IPS DF 19.7 (cell line): ENCODE measurements at places on chromosomes 4 and X.

- no peak for DNase-seq
These were observed 8.9 kb downstream of the FAT4 start for GRCh38 chr4:125323654-125324053.

DNA sequence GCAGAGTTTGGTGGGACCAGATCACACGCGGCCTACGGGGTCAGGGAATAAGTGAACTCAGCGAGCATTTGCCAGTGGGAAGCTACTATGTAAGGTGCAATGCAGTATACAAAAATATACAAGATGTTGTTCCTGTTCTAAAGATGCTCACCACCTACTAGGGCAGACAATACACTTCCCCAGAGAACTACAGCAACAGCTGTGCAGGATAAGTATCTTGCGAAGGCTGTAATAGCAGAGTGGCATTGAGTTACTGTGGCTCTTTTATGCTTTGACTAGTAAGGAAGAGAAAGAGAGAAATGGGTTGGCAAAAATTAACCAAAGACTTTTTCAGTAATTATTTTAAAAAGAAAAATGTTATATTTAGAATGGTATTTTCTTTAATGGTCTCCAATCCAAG is 61.2 kb downstream of the CDS1 start:
- DNase-seq, result no peak

GRCh38 chr4:85302756-85303155 is 172.2 kb upstream of the ARHGAP24 start:
- no peak for DNase-seq

DNA sequence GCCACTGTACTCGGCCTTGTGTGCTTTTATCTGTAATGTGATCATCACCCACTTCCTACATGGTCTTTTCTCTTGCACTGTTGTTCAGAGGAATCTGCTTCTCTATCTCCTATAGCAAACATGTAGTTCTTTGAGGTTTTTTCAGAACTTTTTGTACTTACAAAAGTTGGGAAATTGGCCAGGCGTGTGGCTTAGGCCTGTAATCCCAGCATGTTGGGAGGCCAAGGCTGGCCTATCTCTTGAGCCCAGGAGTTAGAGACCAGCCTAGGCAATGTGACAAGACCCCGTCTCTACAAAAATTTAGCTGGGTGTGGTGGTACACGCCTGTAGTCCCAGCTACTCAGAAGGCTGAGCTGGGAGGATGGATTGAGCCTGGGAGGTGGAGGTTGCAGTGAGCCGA is 30.4 kb downstream of the TAF1 start:
- DNase-seq, result no peak

DNA sequence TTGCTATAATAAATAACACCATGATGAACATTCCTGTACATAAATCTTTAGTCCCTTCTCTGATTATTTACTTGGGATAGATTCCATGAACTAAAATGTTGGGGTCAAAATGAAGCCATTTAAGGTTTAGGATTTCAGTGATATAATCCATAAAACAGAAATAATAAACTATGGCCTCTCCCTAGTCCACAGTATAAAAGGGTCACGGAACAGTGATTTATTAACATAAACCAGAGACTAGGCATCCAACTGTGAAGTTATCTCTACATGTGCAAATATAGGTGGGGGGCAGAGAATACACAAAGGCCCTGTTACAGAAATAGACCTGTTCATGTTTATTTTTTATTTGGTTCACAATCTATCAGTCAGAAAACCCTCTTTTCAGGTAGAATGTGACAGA is 499.1 kb upstream of the SLIT2 start:
- no peak for DNase-seq

GRCh38 chr4:39357002-39357401 is 9.2 kb downstream of the RFC1 start:
- DNase-seq, result no peak

DNA sequence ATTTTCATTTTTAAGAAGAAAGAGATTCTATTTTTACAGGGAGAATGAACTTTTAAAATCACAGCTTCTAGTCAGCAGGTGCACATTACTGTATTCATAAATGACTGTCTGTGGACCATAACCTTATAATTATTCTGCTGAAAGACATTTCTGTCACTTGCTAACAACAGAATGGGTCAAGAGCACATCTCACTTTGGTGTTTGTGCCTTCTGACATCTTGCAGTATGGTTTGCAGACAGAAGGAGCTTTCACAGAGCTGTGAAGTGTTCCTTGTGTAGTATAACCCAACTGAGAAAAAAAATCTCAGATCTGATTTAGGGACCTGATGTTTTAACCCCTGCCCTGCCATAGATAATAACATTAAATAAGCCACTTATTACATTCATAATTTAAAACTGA is 131.4 kb upstream of the CTSO start:
- no peak for DNase-seq

GRCh38 chr4:95129821-95130311 is 372.1 kb downstream of the BMPR1B start:
- DNase-seq, result no peak

- DNase-seq, result no peak
These were observed at the start of gene NEUROG2 for GRCh38 chr4:112516066-112516470. Gene NEUROG2, minus strand, starts transcription at chr4:112516180. Its CDS starts 705 bp downstream, at chr4:112515475.

- DNase-seq, result no peak
These were observed 237.9 kb upstream of the PSAPL1 start for GRCh38 chr4:7672601-7673000.

DNA sequence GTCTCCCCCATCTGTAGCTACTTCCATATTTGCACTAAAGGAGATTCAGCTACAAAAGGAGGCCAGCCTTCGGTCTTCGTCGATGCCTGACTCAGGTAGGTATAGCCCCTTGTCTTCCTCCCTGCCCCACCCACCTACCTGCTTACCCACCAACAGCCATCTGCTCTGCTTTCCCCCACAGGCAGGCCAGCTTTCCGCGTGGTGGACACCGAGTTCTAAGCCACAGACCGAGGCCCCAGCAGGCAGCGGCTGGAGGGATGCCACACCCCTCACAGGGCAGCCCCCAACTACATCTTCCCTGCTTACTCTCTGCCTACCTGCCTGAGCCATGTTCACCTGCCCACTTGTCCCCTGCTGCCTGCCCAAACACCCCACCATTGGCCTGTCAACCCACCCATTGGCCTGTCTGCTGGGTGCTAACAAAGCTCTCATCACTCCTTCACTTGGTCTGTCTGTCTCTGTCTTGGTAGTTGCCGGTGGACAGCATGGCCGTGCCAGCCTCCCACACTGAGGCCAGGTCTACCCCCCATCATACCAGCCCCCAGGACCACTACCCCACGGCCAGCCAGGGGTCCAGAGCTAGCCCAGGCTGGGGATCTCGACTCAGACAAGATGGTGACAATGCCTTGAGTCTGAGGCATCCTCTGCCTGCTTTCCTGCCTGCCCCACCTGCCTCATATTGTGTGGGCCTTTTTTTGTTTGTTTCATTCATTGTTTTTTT is 4.1 kb upstream of the USP11 start:
- DNase-seq, result no peak

DNA sequence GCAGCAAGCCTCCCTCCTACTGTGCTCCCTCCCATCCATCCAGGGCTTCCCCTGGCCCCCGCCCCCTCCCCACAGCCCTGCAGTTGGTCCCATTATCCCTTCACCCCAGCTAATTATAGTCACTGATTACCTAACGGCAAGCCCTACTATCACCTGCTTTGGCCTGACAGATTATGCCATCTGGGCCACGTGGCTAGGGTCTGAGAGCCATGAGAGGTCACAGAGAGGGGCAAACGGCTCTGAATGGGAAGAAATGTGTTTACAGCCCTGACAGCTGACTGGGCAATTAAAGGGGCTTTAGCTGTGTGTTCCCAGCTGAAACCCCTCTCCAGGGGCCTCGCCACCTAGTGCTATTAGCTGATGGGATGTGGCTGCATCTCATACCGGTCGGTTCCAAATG is 134.4 kb upstream of the CPEB2 start:
- no peak for DNase-seq

DNA sequence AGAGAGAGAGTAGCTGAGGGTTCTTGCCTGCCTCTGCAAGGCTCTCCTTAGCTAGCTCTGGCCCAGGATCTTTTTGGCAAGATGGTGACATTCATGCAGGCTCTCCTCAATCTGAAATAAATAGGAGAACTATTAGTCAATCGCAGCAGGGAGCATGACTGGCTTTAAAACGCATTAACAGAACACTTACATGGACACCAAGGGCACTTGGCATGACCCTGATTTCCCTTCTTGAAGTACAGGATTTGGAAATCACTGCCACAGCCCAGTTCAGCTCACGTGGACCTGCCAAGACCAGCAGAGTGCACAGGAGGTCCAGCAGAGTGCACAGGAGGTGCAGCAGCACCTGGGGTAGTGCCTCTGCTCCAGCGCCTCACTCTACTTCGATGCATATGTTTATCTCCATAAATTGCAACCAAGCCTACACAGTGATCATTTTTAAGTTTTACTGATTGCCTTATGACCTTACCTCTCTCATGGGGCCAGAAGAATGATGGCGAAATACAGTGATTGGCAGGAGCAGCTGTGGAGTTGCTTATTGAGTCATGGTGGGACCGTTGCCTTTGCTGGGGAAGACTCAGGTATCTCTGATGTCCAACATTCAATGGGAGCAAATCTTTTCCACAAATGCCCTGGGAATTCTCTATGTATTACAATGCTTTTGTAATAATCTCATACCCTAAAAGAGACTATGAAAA is 122.4 kb downstream of the SYNPO2 start:
- no peak for DNase-seq

DNA sequence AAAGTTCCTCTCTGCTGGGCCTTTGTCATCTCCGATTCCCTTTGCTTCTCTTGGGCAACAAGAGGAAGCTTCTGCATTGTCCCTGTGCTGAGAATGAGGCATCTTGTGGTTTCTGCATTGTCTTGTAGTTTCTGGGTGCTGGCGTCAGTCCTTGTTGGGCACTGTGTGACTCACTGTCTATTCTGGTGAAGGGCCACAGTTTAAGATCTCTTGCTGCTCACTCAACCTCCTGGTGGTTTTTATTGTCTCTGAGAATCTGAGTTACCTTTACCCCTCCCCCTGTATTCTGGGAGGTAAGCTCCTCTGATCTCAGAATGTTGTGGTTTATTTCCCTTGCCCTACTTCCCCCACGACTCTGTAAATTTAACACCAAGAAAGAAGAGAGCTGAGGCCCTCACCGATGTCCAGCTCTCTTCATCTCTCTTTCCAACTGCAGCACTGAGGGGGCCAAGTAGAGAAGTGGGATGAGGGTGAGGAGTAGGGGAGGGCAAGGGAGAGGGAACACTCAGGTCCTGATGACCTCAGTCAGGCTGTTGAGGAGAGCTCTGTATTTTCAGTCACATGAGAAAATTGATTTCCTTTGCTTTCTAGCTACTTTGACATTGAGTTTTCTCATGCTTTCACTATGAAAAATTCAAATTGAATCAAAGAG is 441.6 kb upstream of the PITX2 start:
- peak; percentile 45 for DNase-seq

DNA sequence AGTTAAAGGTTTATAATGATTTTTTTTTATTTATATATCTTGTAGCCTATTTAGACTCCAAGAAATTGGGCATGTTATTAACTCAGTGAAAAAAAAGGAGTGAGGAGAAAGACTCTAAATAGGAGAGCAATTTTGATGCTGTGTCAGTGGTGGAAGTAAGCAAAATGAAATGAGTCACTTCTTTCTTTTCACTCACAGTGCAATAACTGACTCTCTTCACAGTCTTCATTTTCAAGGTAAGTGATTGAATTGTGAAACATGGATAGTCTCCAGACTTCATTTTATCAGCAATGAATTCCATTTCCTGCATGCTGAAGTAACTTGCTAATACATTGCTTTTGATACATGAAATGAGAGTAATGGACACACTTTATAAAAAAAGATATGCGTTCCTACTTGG is 2271.5 kb downstream of the PCDH7 start:
- DNase-seq, result no peak

- DNase-seq, result no peak
These were observed 75.6 kb downstream of the BMPR1B start for GRCh38 chr4:94833394-94833793.

DNA sequence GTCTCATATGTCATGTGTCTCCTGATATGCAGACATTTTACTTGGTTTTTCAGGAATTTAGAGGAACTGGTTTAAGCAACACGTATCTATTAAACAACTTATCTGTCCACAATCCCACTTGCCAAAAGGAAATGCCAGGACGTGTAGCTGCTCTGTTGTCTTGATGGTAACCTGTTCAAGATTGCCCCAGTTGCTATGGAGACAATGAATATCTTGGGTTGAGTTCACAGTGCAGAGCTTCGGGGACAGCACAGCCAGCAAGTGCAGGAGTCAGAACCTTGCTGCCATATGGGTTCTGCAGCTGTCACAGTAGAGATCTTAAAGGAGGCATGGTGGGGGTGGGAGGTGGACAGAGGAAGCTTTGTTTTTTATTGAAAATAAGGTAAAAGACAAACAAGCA is 28.7 kb upstream of the FAM9B start:
- DNase-seq, result no peak

DNA sequence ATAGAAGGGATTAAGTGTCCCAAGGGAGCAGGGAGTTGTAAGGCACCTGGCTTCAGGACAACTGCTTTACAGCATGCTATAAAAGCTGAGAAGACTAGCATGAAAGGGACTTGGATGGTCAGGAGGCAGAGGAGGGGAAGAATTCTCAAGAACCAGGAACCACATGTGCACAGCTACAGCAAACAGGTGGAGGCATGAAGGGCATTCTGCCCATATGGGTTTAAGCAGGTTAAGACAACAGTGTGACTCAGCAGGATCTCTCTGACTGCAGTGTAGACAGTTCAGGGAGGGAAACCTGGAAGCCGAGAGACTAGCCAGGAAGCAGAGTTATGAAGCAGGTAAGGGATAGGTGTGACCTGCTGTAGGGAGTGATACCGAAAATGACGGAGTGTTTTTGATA is 117.0 kb downstream of the DHRSX start:
- no peak for DNase-seq

DNA sequence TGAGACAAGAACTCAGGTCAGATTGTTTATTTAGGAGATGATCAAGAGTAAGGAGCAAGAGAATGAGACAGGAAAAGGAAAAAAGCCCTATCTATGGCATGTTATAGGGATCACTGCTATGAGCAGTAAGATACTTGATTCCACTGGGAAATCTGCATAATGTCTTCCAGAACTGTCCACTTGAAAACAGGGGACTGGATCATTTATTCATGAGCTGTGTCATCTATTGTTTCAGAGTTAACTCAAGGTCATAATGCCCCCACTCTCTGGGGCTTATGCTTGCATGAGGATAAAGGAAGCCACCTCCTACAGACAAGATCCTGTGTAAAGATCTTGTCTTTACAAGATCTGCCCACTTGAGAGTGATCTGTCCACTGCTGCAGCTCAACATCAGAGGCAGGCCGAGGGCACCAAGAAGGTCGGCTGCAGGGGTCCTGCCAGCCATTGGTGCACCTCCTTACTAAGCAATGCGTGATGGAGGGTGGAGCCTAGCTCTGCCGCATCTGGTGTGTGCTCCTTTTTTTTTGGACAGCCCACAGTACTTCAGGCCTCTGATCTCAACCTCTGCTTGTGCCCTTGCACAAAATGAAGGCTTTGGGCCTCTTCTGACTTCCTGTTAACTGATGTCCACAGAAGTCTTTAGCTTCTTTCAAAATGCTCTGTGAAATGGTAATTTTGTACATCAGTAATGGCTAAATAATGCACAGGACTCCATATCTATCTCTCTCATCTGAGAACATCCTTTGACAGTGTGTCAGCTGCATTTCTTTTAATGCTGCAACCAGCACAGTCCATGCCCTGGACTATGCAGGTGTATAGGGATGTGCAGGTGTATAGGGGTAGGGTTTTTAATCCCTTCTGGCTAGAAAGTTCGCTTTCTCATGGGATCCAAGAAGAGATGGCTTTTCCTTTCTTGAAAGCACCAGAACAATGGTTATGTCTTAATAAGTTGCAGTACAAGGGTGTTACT is 95.9 kb upstream of the TRPC3 start:
- no peak for DNase-seq

- no peak for DNase-seq
These were observed 6.3 kb downstream of the MEPE start for GRCh38 chr4:87838890-87839591.

- DNase-seq, result no peak
These were observed 32.7 kb downstream of the TMEM47 start for GRCh38 chrX:34624416-34624815.
